EH (cell line): ENCODE measurements at places on chromosomes 11 and 22.

GRCh38 chr22:44380756-44381486 is 68.2 kb upstream of the SHISAL1 start:
- no peak for DNase-seq

DNA sequence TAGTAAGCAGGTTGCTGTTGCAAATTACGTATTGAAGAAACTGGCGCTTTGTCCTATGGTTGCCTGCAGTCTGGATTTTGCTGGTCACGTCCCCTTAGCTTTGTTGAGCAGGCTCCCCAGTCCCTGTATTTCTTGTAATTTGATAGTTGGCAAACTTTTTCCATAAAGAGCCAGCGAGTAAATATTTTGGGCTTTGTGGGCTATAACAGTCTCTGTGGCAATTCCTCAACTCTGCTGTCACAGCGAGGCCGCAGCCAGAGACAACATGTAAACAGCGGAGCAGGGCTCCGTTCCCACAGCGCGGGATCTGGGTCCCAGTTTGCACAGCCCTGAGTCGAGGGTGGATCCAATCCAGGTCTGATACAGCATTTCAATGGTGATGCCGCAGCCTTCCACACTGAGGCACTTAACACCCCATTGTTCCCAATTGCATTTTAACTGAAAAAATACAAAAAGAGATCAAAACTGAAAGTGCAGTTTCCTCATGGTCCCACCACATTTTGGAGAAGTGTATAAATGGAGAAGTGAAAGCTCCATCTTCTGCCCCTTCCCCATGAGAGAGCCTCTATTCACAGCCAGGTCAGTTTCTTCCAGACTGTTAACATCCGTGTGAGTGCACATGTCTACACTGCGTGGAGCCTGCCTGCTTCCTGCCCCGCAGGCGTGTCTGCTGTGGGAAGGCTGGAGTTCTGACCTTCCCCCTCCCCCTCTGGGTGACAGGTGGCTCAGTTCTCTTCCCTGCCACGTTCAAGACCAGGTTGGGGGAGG is 89.1 kb downstream of the RPS6KA4 start:
- DNase-seq, result peak; percentile 56

- no peak for DNase-seq
These were observed 233.0 kb upstream of the POU2AF2 start for GRCh38 chr11:111012491-111012890.

- DNase-seq, result no peak
These were observed 100.0 kb upstream of the GRAMD1B start for GRCh38 chr11:123330071-123330470.

DNA sequence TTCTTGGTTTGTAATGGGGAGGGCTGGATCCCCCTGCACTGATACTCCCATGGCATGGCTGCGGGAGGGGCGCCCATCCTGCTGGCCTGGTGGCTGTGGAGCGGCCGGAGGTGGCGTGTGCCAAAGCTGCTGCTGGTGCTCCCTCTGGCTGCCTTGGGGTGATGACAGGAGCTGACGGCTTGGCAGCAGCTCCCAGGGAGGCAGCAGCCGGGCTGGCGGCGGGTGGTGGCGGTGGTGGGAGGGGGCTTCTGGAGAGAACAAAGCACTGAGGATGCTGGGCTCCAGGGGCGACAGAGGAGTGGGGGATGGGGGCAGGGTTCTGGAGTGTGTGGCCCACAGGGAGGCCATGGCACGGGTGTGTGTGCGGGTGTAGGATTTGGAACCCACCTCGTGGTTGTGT is 11.4 kb upstream of the MPPED1 start:
- no peak for DNase-seq

DNA sequence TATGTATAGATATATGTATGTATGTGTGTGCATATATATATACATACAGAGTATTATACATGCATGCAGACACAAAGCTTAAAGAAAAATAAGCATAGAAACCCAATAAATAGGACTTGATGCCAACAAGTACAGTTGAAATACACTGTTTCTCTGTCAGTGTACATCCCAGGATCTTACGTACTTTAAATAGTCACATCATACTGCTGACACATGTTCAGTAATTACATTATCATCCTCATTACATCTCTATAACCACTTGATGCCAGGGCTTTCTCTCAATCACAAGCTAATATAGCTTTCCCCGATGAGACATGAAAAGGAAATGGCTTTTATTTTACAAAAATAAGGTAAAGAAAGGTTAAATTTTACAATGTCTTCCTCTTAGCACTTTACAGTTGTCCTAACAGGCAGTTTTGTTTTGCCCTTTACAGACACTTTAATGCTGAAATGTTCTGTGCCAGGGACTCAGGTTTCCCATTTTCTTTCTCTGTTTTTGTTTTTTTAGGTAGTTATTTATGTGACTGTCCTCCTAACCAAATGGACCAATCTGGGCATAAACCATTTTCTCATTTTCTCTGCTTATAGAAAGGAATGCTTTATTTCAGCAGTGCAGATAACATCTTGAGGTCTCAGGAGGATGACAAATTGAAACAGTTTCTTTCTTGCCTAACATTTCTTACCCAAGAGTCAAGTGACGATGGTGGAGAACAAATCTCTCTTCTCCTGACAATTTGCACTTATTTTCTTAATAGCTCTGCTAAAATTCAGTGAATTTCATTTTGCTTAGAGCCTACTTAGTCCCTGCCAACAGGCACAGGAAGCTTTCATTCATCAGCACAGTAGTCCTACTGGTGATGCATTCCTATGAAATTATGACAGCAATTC is 350.2 kb downstream of the TTC28 start:
- peak; percentile 72 for DNase-seq

GRCh38 chr11:12543596-12544415 is 130.4 kb upstream of the TEAD1 start:
- peak; percentile 27 for DNase-seq

GRCh38 chr11:95147364-95147905 is 57.8 kb downstream of the ENDOD1 start:
- peak; percentile 91 for DNase-seq

DNA sequence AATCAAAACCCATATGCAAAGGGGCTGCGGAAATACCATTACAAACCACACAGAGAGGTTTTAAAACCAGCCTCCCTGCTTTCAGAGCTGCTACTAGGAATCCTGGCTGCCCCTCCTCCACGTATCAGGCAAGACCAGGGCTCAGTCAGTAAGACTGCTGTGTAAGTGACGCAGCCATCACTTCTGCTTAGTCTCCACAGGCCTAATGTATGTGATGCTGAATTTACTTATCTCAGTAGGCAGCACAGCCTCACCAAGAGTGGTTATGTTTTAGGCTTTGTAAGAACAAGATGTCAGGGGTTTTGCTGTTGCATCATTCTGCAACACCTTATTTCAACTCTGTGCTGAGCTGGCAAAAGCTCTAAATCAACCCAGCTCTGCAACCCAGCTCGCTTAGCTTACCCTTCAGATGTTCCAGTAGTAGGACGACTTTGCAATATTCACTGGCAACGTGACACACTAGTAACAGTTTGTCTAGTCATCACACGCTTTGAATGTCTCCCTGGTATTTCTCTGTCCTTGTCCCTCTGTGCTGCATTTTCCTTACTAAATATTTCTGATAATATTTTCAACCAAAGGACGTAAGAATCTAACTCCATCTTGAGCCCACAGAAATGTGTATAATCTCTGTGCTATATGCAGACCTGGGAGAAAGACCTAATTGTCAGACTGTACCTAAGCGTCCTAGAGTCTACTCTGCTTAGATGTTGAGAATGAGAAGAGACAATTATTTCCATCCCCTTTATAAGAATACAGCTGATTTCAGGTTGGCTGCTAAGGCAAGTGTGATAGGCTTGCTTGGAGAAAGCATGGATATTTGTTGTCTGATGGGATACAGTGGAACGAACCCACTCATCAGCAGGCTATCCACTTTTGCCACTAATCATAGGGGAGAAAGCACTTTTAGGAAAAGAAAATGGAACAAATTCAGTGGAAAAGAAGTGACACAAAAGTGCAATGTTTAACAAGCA is 72.2 kb downstream of the LARGE2 start:
- no peak for DNase-seq

DNA sequence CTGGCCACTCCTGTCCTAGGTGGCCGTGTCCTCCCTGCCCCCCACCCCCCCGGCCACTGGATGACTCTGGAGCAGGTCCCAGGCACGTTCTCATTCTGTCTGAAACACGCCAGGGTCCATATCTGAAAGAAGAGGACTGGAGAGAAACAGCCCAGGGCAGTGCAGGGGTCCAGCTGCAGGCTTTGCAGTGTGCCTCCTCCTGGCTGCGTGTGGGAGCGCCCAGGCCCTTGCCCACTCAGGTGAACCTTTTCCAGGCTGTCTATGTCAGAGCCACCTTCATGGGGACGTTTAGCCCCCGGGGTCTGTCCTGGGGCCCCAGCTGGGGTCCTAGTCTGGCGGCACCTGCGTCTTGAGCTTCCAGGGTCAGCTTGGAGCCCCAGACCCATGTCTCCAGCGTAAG is 15.6 kb downstream of the GRAMD4 start:
- DNase-seq, result peak; percentile 28

DNA sequence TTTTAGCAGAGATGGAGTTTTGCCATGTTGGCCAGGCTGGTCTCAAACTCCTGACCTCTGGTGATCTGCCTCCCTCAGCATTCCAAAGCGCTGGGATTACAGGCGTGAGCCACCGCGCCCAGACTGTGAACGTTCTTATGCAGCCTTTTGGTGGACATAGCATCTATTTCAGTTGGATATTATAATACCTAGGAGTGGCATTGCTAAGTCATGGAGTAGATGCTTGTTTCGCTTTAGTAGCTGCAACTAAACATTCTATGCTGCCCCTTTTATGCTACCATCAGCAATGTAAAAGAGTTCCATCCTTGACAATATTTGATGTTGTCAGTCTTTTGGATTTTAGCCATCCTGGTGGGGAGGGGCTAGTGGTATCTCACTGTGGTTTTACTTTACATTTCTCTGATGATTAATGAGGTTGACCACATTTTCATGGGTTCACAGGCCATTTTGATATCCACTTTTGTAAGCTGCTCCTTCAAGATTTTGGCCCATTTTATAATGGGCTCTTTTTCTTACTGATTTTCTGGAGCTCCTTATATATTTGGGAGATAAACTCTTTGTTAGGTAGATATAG is 16.5 kb upstream of the APOBEC3A start:
- DNase-seq, result no peak

- peak; percentile 61 for DNase-seq
These were observed 226.4 kb downstream of the ADAMTS15 start for GRCh38 chr11:130674686-130675308.

DNA sequence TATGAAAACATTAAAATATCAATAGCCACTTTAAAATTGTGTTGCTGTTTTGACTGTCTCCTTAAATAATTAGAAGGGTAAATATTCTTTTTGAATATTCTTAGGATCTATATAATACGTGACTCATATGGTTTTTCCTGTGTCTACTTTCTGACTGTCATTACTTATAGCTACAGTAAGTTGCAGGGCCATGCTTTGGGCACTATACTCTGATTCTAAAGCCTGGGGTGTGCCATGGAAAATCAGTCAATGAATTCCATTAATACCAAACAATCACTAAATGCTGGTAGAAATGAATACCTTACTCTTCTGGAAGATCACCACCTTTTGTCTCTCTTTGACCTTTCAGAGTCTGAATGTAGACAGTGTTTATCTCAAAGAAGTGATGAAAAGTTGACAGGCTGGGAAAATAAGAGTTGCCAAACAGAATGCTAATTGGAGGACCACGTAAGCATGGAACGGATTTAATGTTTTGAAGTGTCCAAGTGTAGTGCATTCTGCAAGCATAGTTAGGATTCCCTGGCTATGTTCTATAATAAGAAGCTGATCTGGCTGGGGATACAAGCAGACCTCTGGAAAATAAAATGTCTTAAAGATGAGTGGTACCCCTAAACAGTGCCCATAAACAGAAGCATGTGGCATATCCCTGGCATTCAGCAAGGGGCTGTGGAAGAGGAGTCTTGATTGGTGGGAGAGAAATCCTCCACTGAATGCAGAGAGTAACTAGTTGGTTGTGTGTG is 16.8 kb downstream of the LUZP2 start:
- DNase-seq, result no peak

DNA sequence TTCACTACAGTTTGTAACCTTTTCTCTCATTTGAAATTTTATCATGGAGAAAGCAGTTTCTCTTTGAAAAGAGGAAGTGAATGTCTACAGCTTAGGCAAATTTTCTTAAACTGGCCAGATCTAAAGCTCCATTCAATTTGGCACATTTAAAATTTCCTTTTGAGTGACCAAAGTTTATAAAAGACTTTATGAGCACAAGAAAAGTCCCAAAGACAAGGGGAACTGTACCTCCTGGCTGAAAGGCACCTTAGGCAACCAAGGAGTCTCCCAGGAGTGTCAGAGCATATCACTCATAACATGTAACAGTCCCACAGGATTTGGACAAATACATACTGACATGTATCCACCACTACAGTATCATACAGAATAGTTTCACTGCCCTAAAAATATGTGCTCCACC is 41.3 kb downstream of the NARS2 start:
- DNase-seq, result no peak

GRCh38 chr11:1177771-1178090 is 20.0 kb downstream of the MUC5AC start:
- no peak for DNase-seq

- DNase-seq, result no peak
These were observed 14.6 kb downstream of the MS4A6A start for GRCh38 chr11:60168306-60168705.

GRCh38 chr11:112877581-112877980 is 83.6 kb upstream of the NCAM1 start:
- DNase-seq, result no peak

DNA sequence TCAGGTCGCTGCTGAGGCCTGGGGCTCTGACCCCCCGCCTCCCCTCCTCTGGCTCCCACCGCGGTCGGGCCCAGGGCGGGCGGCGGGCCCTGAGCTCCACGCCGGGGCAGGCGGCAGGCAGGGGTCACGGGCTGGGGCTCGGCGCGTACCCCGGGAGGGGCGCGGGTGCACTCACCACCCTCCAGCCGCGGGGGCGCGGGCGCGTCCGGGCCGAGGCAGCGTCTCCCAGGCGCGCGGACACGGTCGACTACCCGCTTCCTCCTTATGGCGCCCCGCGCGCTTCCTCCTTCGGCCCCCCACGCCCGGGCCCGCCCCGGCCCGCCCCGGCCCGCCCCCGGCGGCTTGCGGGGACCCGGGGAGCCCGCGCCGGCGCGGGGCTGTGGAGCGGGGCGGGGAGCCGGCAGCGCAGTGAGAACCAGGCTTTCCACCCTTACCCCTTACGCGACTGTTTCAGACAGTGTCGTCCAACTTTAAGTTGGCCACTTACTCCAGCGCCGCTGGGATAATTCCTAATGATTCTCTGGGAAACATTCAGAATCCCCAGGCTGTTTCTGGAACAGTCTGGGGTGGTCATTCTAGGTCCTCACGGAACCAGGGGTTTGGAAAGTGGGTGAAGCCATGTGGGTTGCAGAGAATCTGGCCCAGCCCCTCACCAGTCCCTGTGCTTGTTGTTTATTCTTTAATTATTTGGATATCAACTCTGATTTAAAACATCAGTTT is at the start of gene BID:
Gene BID, minus strand, starts transcription at position 264 of the 720 bp plus-strand sequence. CDS start 24,353 bp downstream, outside the sequence.
- DNase-seq, result peak; percentile 53

DNA sequence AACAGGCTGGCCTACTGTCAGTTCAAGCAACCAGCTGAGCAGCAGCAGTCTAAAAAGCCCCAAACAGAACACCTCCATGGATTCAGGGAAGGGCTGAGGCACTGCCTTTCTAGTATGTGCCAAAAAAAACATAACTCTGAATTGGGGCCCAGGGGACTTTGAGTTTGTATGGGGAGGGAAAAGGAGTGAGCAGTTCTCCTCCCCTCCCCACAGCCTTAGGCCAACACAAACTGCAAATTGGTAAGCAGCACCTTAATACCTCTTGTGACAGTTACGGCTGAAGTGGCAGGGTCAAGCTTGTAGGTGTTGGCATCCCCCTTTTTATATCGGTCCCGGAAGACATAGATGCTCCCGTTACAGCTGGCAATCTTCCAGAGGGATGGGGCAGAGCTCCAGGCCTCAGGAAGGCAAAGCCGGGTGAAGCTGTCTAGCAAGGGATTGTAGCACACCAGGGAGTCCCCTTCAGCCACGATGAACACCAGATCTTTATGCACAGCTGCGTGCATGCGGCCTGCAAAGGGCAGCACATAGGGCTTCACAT is 6.0 kb downstream of the KBTBD4 start:
- DNase-seq, result no peak
